Iris pigment epithelial cell (primary cell): ENCODE measurements at places on chromosomes 12 and 14.

- peak; percentile 33 for DNase-seq
Measured at GRCh38 chr12:63889721-63890509, 45.4 kb downstream of the SRGAP1 start.

GRCh38 chr14:72332871-72333270 lies 400.6 kb downstream of the RGS6 start:
- DNase-seq = no peak

DNA sequence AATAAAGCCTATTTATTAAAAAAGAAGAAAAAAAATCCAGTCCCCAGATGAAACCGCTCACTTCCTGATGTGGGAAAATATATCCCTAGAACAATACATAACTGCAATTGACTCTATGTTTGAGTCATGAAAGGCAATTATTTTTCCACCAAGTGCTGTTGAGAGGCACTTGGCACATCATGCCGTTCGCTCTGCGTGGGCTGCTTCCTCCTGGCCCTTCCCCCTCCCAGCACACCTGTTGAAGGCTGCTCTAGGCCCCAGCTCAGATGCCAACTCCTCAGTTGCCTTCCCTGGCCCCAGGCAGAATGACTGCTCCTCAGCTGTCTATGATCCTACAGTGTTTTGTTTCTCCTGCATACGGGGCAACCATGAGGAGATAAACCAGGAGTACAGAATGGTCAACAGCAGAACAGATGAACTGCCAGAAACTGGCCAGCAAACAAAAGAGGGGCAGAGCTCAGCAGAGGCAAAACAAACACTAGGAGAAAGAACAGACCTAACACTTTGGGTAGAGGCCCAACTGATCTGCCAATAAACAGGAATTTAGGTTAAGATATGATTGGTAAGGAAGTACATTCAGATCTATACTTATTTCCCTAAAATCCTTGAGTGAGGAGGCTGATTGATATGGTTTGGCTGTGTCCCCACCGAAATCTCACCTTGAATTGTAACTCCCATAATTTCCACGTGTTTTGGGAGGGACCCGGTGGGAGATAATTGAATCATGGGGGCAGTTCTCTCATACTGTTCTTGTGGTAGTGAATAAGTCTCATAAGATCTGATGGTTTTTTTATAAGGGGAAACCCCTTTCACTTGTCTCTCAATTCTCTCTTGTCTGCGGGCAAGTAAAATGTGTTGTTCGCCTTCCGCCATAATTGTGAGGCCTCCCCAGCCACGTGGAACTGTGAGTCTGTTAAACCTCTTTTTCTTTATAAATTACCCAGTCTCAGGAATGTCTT lies 58.6 kb downstream of the SLC38A1 start:
- DNase-seq = no peak

GRCh38 chr14:102731871-102732800 lies 45.1 kb upstream of the TRAF3 start:
- DNase-seq = no peak

DNA sequence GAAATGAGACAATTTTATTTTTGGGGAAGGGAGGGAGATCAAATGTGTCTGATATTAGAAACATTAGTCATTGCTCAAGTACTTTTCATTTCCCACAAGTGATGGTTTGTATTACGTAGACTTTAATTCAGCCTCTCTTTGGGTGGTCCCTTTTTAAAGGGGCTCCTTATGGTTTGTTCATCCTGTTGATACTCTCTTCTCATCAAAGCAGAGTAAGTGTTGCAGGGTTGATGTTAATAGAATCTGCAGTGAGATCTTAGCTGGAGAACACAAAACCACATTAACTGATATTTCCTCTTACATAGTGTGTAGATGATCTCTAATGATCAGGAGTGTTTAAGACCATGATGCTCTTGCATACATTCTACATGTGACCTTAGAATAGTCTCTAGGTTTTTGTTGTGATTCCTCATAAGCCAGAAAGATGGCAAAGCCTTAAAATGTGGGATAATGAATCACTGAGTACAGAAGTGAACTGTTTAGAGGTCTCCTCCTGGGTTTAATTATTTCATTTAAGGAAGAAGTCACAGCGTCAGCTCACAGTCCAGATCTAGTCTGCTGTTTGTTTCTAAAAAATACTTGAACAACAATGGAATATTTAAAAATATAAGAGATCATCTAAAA lies 87.4 kb upstream of the PTPRR start:
- DNase-seq = no peak

DNA sequence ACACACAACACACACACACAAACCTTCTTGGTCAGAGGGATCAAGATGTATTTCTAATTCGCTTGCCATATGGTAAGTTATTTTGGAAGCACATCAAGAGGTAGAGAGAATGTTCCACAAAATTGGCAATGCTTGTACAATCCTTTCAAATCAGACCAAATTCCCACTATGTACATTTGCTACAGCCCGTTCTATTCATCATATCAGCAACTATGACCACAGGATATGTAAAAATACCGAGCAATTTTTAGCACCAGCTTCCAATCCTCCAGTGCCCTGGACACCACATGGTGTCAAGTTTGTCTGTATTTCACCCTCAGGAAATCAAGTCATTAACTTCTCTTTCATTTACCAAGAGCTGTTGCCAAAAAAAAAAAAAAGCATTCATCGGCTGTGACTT lies 21.2 kb downstream of the TBX5 start:
- no peak for DNase-seq
